ENCODE measurements at places on chromosomes 5 and 9.
A peak's percentile ranks its signal among the peaks of the same experiment; 100 is the strongest.

DNA sequence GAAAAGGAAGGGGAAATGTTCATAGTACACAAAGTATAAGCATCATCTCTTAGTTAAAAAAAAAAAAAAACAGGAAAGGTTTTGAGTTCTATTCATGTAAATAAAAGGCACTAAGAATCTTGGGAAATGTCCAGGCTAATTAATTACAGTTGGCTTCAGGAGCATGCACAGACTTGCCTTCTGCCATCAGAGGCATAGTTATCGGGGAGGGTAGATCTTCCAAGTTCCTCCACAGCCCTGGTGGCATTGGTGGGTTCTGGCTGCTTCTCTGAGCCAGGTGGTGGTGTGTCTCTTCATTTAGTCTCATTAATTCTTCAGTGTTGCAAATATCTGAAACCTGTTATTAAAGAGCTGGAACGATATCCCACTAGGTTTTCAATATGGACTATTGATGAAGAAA, 85.2 kb downstream of the TMEM252 start:
- DNase-seq, result no peak

DNA sequence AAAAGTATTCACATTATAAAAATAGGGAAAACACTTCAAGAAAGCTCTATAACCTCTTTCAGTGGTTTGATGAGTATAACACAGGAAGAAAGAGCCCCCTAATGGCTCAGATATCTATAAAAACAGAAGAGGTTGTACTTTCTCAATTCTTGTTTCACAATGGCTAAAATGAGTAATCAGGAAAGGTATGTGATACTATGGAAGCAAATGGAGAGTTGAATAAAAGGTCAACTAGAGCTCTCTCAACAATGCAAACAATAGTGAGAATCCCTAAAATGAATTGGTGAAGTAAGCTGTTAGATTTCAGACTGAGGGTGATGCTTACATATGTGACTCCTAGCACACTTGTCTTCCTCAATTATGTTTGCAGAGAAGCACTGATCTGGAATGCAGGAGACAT, 584.6 kb upstream of the CDH18 start:
- peak; percentile 31 for DNase-seq

- no peak for DNase-seq
Observed at GRCh38 chr9:133861692-133862091, 123.5 kb upstream of the SARDH start.

- DNase-seq, result no peak
Observed at GRCh38 chr5:147055850-147056566, 177.5 kb upstream of the PPP2R2B start.

GRCh38 chr9:35628389-35628991, 10.3 kb upstream of the CD72 start:
- DNase-seq, result no peak

DNA sequence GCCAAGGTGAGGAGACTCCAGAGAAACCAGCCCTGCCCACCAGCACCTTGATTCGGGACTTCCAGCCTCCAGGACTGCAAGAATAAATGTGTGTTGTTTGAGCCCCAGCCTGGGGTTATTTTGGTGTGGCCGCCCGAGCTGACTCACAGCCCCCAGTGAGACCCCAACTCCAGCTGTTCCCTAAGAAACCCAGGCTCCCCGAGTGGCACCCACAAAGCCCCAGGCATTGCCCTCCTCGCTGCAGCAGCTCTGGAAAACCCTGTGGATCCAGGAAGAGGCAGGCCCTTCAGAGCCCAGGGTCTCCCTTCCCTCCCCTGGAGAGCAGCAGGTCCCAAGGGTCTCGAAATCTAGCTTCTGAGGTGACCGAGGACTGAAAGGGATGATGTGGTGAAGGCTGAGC, 69.2 kb upstream of the PPP1R26 start:
- DNase-seq, result no peak

DNA sequence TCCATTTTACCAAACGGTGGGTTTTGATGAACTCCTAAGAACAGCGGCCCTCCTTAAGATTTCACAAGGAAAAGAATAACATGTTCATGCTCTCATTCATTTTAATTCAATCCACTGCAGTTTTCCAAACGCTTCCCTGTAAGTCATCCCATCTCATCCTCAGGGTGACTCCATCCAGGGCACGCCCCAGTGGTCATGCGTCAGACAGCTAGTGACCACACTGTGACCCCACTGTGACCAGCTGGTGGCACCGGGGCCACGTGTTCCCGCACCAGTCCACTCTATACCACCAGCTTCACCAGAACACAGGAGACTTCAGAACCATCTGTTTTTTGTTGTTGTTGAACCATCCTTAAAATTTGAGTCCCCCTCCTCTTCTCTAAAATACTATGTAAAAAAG, 14.3 kb downstream of the ATPSCKMT start:
- no peak for DNase-seq

- no peak for DNase-seq
Observed at GRCh38 chr5:159405611-159406031, 75.3 kb upstream of the IL12B start.

GRCh38 chr9:86868616-86869015, 78.7 kb downstream of the GAS1 start:
- DNase-seq, result no peak

DNA sequence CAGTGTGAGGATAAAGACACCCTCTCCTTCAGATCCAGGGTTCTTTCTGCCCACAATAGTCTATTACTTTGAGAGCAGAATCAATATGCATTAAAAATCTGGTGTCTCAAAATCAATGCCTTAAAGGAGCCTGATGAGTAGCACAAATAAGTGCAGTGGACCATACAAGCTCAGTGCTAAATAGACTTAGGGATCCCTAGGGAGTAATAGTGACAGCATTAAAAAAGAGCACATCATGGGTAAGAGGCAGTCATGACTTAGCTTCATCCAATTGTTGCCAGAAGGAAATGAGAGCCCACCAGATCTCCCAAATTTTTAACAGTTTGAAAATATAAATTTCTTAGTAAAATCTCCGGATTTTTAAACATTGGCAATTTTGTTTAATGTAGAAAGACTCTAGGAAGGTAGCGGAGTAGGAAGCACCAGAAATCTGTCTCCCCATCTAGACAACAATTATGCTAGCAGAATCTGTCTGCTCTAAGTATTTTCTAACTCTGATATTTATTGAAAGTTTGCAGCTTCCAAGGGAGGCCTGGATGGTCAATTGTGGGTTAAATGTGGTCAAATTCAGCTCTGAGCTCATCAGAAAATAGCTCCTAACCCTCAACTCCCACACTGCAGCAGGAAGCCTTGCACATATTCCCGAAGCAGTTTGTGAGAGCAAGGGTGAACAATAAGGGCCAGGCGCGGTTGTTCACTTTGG, 443.9 kb downstream of the TLE1 start:
- DNase-seq, result no peak

- no peak for DNase-seq
Observed at GRCh38 chr9:87073692-87074091, 126.4 kb upstream of the GAS1 start.

- DNase-seq, result peak; percentile 48
Observed at GRCh38 chr9:90870621-90871326, 69.2 kb downstream of the SYK start.

GRCh38 chr9:97853844-97854695, 1.0 kb downstream of the FOXE1 start:
- DNase-seq, result no peak

DNA sequence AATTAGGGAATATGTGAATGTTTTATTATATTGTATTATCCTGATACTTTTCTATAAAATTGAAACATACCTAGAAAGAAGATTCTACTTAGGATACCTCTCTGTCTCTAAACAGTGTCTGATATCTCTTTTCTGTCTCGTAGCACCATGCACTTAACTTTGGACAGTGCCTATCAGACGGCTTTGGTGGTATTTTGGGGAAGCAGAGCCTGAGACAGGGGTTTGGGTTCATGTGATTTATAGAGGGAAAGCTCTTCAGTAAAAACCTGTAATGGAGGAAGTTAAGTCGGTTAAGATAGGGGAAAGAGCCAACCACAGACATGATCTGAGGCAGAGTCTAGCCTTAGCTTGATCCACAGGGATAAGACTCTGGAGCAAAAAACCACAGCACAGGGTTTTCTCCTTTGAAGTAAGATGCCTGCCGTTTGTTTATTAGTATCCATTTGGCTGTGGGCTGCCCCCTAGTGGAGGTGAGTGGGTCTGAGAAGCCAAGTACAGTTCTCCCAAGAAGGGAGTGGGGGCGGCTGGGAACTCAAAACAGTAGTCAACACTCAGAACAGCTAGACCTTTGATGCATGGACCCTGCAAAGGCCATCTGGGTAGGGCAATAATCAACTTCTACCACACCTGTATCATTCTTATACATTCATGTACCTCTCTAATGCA, 141.2 kb upstream of the ASTN2 start:
- DNase-seq, result peak; percentile 72

DNA sequence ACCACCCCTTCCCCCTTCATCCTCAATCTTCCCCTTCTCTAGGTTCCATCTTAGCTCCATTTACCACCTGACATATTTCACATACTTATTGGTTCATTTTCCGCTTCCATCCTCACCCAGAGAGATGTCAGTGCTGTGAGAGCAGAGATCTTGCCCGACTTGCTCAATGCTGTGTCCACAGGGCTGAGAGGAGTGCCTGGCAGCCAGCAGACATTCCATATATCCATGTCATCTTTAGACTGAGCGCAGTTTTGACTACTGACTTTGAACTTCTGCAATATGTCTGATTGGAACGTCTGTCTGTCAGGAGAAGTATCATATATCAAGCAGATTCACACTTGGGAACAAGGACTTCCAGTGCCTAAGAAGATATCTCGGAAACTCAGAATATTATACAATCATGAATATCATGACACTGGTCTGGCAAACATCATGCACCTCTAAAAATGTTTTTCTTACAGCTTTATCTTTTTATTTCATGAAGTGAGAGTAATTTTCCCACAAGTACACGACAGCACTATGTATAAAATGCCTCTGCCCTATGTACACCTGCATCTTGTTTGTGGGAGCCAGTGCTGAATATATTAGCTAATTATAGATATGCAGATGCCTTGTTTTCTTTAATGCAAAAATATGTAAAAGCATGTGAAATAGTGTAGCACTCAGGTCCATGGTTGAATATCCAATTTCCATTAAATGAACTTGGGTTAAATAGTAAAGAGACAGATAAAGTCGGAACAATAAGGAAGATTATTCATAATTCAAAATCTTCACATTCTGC, 454.0 kb upstream of the DAP start:
- no peak for DNase-seq

DNA sequence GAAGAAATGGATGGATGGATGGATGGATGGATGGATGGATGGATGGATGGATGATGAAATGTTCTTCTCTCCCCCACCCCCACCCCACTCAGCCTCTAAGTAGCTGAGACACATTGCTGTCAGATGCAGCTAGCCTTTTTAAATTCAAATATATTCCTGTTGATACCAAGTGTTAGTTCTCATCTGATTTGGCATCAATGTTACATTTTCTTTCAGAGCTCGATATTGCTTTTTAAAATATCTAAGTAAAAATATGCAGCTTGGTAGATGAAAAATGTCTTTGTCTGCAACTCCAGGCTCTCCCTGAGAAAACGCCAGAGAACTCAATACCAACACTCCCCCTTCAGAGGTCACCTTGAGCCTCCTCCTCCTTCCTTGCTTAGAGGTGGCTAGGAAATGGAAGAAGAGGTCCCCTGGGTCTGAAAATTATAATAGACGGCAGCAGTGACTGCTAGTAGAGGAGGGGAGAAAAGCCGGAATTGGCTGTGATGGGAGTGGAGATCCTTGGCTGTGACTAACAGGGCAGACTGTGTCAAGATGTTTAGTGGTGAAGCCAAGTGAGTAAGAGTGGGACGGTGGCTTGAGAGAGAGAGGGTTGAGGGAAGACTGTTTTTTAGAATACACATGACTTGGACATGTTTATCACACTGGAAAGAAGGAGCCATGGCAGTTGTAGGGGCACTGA, 156.0 kb downstream of the ZNF462 start:
- no peak for DNase-seq

GRCh38 chr9:108205276-108205675, 650.5 kb downstream of the ACTL7B start:
- DNase-seq, result no peak

- no peak for DNase-seq
Observed at GRCh38 chr5:131396015-131396414, 132.2 kb downstream of the CDC42SE2 start.

GRCh38 chr9:91159664-91160121, 202.0 kb downstream of the AUH start:
- no peak for DNase-seq

DNA sequence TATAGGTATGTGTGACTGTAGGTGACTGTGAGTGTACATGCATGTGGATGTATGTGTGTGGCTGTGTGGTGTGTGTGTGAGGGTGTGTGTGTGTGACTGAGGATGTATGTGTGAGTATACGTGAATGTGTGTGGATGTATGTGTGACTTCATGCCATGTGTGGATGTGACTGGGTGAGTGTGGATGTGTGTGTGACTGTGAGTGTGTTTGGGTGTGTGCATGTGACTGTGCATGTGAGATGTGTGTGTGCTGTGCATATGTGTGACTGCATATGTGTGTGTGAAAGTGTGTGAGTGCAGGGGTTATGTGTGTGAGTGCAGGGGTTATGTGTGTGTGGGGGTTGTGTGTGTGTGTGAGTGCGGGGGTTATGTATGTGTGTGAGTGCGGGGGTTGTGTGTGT, 42.3 kb downstream of the RXRA start:
- no peak for DNase-seq

GRCh38 chr5:80756292-80756691, 101.5 kb upstream of the DHFR start:
- no peak for DNase-seq

- no peak for DNase-seq
Observed at GRCh38 chr5:61831736-61832135, 474.3 kb upstream of the KIF2A start.

DNA sequence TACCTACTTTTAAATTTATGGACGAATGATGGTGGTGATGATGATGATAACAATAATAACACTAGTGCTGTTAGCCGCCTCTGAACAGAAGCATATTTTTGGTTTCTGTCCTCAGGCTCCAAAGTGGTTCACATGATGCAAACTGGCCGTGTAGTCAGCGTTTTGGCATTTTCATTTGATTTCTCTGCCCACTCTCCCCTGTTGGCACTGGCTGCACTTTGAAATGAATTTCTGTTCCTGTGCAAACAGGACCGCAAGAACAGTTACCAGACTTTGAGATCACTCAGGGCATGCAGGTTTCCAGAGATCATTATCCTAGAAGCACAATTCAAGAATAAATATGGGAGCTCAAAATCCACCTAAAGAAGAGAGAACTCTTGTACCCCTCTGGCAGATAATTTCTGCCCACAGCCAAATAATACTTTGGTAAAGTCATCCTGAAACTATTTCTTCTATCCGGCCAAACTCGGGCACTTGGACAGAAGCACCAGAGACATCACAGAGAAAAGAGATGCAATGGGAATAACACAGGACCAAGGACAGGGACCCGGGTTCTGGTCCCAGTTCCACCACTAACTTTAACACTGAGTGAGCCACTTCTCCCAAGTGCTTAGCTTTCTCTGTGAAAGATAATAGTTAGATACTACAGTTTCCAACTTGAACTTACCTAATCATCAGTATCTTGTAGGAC, 201.7 kb upstream of the PTGER4 start:
- no peak for DNase-seq

DNA sequence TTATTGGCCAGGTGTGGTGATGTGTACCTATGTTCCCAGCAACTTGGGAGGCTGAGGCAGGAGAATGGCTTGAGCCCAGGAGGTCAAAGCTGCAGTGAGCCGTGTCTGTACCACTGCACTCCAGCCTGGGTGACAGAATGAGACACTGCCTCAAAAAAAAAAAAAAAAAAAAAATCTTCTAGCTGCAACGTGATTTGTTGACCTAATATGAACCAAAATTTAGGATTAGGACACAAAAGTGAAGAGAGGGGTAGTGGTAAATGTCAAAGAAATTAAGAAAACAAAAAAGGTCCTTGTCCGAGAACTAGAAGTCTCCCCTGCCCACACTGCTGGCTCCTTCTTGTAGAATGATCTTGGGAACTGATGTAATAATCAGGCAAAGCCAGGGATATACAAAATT, 272.0 kb downstream of the EFNA5 start:
- no peak for DNase-seq

Measured in SW480 (cell line).